HEK293T (cell line): ENCODE measurements at places on chromosomes 7 and 10.

DNA sequence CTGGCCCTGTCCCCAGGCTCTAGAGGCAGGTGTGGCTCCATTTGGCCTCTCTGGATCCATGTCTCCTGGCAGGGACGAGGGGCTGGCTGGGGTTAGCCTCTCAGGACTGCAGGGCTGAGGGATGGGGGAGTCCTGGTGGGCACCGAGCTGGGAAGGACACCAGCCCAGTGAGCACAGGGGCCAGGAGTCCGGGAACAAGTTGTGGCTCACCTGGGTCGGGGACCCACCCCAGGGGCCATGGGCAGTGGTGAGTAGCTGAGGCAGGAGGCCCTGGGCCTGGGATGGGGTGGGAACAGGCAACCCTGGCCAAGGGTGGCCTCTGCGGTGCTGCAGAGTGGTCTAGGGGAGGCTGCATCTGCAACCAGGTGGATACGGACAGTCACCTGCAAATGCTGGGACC, 24.1 kb downstream of the ANTXRL start:
- DNase-seq = no peak

- DNase-seq = no peak
These were observed 189.5 kb upstream of the CDC14C start for GRCh38 chr7:48734695-48735406.

DNA sequence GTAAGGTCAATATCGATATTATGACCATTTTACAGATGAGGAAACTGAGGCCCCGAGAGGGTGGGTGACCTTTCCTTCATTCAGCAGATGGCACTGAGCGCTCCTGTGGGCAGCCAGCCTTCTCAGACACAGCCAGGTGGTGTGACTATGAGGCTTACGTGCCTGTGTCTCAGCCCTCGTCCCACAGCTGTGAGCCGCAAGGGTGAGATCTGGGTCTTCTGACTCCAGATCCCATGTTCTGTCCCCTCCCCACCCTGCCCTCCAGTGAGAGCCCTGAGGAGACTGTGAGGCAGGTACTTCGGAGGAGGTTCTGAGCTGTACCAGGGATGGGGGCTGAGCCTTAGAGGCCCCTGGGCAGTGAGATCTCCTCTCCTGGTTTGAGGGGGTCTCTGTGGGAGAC, 613.8 kb upstream of the FOXK1 start:
- no peak for DNase-seq

DNA sequence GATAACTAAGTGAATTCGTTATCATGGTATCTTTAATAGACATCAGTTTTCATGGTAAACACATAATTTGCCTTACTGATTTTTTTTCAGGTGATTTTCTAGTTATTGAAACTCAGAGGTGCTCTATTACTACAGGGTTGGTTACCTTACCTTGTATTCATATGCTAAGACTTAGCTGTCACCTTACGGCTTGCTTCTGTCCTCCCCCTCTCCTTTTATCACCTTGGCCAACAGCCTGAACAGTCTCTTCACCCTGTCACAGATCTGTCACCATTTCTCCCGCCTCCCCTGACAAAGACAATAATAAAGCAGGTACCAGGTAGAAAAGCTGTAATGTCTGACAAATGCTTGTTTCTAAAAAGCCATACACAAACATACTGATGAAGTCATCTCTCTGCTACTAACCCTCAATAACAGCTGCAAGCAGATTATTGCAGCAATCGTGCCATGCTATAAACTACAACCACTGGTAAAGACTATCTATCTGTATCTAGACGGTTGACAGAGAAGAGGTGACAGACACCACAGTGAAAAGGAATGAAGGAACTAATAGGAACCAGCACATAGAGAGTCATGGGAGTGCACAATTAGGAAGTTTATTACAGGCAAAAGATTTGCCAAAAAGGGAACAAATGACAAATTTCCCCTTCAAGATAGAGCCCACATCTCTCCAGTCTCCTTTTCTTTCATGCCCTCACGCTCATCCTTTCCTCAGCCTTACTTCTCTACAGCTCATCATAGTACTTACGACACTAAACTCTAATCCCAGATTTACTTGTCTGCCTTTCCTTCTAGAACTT, 57.2 kb downstream of the ARHGAP12 start:
- DNase-seq = no peak

GRCh38 chr7:71349682-71350481, 217.9 kb downstream of the GALNT17 start:
- no peak for DNase-seq

- no peak for DNase-seq
These were observed 81.4 kb downstream of the PRPF18 start for GRCh38 chr10:13668126-13668525.

DNA sequence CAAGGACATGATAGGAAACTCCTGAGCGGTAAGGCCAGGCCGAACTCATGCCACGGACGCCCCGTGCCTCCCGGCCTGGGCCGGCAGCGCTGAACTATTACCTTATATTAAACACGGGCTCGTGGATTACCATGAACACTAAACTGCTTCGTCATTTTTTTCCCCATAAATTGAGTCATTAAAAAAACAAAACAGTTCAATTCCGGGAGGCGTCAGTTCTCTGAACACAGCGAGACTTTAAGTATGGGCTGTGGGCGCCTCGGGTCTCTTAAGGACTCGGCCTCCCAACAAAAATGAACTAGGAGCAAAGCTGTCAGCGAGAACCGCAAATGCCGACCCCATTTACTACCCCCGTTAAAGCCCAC, 519 bp downstream of the PITRM1 start:
- no peak for DNase-seq

- DNase-seq = no peak
These were observed 35.2 kb upstream of the GTF2I start for GRCh38 chr7:74622228-74622749.

DNA sequence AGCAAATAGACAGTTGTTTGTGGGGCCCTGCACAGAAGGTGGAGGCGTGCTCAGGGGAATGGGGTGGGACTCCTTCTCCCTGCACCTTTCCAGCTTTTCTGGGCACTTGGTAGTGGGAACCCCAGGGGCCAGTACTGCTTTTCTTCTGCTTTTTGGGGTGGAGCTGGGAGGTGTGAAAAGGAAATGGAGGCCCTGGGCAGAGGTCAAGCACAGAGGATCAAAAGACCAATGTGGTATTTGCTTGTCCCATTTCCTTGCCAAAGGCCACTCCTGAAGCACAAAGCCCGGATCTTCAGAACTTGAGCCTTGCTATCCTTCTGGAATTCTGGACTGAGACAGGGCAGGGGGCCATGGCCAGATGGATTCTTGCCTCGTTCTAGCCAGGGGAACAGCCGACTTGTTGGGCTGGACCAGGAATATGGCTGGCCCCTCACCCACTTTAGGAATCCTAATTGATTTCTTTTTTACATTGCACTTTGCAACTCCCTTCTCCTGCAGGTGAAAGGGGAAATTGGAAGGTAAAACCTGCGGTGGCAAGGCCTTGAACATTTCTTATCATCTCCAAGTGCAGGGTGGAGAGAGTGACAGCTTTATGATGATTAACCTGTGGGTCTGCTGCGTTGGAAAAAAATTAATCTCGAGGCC, 26.5 kb downstream of the ADRA2A start:
- no peak for DNase-seq

GRCh38 chr7:47757921-47758411, 176.1 kb upstream of the TNS3 start:
- no peak for DNase-seq

DNA sequence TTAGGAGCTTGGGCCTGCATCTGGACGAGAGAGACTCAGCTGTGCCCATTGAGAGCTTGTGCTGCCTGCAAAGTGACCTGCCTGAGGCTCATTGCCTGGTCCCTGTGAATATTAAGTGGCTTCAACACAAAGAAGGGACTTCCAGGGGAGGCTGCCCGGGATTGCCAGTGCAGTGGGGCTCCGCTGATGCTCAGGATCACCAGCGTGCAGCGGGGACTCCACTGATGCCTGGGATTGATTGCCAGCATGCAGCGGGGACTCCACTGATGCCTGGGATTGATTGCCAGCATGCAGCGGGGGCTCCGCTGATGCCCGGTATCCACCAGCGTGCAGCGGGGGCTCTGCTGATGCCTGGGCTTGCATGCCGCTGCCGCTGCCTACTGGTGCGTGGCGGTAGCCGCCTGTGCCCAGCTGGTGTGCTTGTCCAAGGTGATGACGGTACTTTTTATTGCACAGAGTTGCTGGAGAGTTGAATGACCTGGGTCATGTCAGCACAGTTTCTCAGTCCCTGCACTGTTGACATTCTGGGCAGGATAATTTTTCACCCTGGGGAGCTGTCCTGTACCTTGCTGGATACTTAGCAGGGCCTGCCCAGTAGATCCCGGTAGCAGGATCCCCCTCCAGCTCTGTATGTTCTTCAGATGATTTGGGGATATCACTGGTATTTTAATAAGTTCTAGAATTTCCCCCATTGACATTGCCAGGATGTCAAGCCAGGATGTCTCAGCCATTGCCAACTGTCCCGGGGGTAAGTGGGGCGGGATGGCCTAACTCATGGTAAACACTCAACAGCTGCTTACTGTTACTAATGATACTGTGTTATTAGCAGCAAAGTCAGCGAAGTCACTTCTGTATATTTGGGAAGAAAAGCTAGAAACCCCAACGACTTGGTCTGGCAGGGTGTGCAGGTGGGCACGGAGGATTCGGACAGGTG, 13.0 kb downstream of the DOCK1 start:
- DNase-seq = no peak

DNA sequence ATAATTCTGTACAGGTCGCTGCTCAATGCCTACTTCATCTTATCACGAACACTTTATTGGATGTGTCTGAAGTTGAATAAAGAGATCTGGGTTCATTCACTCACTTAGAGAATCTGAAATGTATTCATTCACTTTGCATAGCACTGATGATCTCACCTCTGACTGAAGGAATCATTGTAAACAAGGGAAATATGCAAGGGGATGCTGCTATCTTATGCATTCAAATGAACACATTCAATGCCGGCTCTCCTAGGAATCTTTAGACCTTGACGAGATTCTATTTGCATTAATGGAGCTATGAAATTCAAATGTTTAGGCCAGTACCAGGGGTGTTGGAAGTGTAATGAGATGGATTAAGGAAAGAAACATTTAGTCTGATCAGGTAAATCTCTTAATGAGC, 200.6 kb upstream of the COBL start:
- no peak for DNase-seq

GRCh38 chr10:112585126-112585525, 138.1 kb downstream of the VTI1A start:
- no peak for DNase-seq

DNA sequence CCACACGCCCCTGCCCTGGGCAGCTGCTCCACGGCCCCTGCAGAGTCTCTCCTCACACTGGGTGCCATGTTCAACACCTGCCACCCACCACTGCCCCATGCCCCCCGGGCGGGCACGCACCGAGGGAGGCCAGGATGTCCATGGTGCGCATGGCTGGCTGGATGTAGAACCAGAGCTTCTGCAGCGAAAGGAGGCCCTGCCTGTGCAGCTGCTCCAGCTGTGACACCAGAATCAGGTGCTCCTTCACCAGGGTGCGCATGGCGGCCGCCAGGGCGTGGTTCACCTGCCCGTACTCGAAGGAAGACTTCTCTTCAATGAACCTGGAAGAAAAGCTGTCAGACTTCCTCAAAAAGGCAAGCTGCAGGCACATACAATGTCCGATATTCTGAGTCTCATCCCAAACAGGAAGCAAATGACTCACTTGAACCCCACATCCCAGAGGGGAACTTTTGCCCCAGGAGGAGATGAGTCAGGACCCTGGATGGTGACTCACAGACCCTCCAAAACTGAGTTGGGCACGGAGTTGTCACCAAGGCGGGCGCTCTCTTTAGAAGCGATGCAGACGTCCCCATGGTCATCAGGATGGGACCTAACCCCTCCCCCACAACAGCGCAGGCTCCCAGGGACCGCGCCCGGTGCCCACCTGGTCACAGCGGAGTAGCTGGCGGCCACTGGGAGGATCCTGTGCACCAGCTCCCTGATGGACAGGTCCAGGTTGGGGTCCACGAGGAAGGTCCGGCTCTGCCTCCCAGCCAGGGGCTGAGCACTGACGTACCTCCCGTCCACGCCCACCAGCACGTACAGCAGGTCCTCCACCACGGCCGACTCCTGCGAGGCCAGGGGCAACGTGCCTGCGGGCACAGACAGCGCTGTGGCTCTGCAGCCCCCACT, 15.5 kb downstream of the TUBGCP2 start:
- no peak for DNase-seq

GRCh38 chr7:48182718-48183369, 11.6 kb downstream of the ABCA13 start:
- no peak for DNase-seq

DNA sequence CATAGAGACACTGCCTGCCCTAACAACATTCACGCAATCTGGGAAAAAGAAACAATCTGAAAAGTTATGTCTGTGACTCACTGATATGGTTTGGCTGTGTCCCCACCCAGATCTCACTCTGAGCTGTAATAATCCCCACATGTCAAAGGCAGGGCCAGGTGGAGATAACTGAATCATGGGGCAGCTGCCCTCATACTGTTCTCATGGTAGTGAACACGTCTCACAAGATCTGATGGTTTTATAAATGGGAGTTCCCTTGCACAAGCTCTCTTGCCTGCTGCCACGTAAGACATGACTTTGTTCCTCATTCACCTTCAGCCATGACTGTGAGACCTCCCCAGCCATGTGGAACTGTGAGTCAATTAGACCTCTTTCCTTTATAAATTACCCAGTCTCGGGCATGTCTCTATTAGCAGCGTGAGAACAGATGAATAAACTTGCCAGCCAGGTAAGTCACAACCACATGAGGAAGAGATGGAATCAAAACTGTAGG, 341.5 kb upstream of the AOAH start:
- DNase-seq = no peak

DNA sequence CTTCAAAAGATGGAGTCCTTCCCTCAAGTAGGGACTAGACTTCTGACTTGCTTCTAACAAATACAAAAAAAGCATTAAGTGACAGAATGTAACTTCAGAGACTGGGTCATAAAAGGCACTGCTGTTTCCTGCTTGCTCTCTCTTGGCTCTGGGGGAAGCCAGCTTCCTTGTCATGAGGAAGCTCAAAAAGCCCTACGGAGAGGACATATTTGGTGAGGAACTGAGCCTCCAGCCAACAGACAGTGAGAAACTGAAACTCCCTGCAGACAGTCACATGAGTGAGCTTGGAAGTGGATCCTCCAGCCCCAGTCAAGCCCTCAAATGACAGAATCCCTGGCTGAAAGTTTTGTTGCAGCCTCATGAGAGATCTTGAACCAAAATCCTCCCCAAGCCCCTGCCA, 26.3 kb upstream of the SLC35G1 start:
- DNase-seq = no peak

GRCh38 chr10:5827841-5828240, 14.6 kb upstream of the GDI2 start:
- DNase-seq = no peak

GRCh38 chr7:148291799-148292198, 298.8 kb upstream of the C7orf33 start:
- no peak for DNase-seq

DNA sequence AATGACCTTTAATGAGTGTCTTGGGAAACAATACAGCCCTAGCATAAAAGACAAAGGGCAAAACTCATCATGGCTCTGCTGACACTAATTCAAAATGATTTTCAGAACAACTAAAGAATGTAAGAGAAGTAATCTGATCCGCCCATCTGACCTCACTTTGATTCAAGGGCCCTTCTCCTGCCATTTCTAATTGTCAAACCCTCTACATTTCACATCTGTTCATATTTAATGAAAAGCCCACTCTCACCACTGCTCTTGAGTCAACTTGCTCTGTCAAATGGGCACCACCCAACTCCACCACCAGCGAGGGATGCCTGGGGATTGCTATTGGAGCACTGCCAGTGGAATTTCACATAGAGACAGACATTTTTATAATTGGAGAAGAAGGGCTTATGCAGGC, 639.2 kb downstream of the KCNMA1 start:
- DNase-seq = no peak
